ENCODE measurements at places on chromosomes 3 and 15. TPM values are rescaled to one million over a fixed set of nuclear protein-coding genes. Genes with fewer than 3 reads are reported as not detected.

The LMAN1L gene
- not detected for polyA plus RNA-seq

- DNase-seq: peak; percentile 9
These were observed 735.0 kb downstream of the ROBO1 start for GRCh38 chr3:79032686-79033318.

GRCh38 chr3:119340446-119340845, 46.3 kb downstream of the ARHGAP31 start:
- no peak for DNase-seq

- DNase-seq: no peak
These were observed 22.0 kb downstream of the AADAC start for GRCh38 chr3:151835751-151836525.

The POC1A gene
- 5.9 TPM for polyA plus RNA-seq

The C3orf20 gene
- polyA plus RNA-seq: not detected

DNA sequence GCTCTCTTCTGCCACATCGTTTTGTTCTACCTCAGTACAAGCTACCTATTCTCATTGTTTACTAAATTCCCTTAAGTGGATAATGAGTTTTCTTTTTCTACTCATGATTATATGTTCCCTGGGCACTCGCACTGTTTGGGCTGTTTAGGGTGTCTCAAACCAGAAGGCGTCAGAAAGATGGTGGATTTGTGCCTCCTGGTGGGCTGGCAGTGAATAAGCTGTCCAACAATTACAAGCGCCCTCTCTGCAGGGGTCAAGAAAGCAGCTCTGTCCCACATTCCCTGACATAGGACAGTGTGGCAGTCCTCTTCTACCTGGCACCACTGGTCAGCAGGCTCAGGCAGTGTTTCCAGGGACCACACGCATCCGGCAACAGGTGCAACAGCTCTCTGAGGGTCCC, 173.4 kb upstream of the PPP2R3A start:
- no peak for DNase-seq

- DNase-seq: no peak
These were observed 494.3 kb downstream of the SQOR start for GRCh38 chr15:46129145-46129544.

GRCh38 chr3:31546162-31546561, 13.4 kb downstream of the STT3B start:
- DNase-seq: no peak

GRCh38 chr15:83365370-83365938, 81.0 kb upstream of the BNC1 start:
- DNase-seq: no peak

DNA sequence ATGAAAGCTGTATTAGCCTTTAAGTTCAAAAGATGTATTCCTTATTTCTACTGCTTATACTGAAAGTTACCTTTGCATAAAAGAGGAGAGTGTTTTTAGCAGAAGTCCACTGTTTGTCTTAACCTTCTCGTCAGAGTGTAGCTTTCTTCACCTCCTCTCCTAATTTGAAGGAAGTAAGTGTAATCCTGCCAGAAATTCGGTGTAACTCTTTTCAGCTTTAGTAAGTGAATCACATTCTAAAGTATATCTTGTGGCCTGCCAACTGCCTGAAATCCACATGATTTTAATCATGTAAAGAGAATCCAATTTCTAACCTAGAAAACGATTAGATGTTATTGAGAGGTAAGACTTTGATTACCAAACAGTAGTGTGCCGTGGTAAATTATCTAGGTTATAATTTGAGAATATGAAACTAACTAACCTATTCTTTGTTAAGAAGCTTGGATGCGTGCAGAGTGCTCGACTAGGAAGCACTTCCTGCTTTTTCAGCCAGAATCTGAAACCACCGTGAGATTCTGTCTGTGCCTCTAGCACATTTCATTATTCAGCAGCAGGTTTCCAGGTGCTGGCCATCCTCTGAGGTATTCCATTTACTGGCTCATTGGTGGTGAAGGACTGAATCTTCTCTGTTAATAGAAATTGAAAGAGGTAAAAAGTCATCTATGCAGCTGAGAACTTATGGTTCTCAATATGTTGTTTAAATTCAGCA, 7.5 kb downstream of the GYG1 start:
- no peak for DNase-seq

DNA sequence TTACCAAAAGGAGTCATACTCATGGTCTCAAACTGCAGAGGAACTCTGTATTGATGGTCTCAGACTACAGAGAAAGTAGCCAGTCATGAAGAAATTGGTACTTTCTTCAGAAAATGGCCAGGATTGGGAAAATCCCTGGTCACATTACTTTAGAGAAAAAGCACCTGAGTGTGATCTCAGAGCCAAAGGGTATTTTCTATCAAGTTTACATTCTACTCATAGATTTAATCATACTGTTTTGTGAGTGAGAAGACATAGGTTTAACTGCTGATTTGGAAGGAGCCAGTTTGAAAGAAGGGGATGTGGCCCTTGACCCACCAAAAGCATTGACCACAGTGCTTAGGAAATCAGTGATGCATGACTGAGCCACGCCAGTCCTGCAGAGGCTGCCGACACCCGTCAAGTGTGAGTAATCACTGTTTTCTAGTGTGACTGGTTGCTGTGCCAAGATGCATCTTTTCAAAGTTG, 203.6 kb downstream of the AKAP13 start:
- peak; percentile 39 for DNase-seq

DNA sequence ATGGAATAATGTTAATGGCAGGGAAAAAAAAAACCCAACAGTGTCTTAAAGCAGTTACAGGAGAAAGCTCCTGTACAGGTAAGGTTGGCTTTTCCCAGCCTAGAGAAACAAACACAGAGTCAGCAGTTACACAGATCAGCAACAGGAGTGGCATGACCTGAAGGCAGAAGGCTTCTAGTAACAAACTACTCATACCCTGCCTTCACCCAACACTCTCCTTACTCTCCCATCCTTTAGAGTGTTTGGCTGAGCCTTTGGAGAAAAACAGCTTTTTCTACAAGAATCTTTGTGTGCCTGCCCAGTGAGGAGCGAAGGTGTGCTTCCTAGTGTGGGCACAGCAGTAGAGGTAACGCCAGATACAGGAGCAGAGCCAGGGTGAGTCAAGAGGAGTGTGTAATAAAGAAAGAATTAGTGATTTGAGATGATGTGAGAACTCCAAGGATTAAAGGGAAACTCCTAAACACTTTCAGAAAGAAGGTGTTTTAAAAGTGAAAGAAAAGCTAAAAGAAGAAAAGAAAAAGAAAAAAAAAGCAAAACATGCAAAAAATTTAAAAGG, 152.7 kb downstream of the POLR2M start:
- no peak for DNase-seq

DNA sequence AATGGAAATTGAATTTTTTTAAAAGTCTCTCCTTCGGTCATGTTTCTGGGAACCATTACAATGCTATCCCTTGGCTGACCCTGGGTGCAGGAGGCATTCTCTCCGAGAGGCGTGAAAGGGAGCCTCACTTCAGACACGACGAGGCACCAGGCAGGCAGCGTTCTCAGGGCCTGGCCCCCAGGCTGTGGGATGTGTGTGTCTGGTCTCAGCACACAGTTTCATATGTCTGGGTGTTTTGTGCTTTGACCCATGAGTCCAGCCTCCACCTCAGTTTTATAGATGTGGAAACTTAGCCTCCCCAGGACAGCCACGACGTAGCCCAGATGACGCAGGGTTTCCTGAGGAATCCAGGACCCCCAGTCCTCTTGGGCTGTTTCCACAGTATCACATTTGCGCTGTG, 34.0 kb downstream of the FGD5 start:
- DNase-seq: no peak

DNA sequence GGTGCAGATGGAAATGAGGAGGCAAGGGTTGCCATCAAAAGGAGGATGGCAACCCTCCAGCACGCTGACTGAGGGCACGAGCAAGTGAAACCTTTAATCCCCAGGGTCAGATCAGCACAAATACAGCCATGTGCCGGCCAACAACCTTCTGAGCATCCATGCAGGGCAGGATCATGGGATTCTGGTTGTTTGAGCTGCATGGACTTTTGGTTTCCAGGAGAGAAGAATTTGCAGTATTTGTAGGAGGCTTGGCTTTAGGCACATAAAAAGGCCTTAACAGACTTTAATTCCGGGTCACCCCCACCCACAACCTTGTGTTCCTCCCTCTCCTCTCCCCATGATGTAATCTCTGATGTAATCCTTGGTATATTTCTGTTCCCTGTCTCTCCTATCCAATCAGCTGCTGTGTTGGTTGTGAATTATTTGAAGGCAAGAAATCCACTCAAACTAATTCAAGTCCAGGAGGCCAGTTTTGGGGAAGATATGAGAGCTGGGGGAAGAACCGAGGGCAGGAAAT, 254.3 kb downstream of the SHQ1 start:
- no peak for DNase-seq

DNA sequence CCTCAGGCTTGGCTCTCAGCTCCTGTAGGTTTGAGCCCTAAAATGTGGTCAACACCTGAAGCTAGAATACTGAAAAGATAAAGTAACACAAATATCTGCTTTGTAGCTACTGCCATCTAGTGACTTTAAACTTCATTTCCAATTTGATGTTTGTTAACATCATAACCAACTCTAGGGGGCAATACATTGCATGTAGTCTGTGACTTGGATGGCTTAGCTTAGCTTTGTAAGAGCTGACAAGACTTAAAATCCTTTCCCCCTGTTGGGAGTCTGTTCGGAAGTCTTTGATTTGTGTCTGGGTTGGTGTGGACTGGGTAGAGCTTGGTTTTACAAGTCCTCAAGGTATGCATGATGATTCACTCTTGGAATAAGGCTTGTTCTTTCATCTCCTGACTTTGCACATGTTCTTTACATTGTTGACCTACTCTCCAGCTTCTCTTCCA, 51.7 kb downstream of the SCN11A start:
- DNase-seq: peak; percentile 40

- peak; percentile 56 for DNase-seq
These were observed 39.5 kb downstream of the KBTBD8 start for GRCh38 chr3:67037615-67038014.

The AGBL1 gene
- polyA plus RNA-seq: 0.04 TPM

GRCh38 chr3:178406206-178406605, 130.0 kb upstream of the KCNMB2 start:
- no peak for DNase-seq

- no peak for DNase-seq
These were observed 134.1 kb upstream of the ARPP21 start for GRCh38 chr3:35505181-35505580.

GRCh38 chr3:21902956-21903355, 151.9 kb upstream of the ZNF385D start:
- DNase-seq: no peak

- no peak for DNase-seq
These were observed 78.0 kb downstream of the FSIP1 start for GRCh38 chr15:39704689-39705088.

- DNase-seq: no peak
These were observed 483.4 kb downstream of the FOXP1 start for GRCh38 chr3:71099997-71100719.

- no peak for DNase-seq
These were observed 229.7 kb upstream of the ICE2 start for GRCh38 chr15:60708684-60709083.

The ECE2 gene
- polyA plus RNA-seq: 1.4 TPM

All from large intestine (tissue), 12 donors.